ENCODE measurements at places on chromosomes 4 and X.
A peak's percentile ranks its signal among the peaks of the same experiment; 100 is the strongest.

DNA sequence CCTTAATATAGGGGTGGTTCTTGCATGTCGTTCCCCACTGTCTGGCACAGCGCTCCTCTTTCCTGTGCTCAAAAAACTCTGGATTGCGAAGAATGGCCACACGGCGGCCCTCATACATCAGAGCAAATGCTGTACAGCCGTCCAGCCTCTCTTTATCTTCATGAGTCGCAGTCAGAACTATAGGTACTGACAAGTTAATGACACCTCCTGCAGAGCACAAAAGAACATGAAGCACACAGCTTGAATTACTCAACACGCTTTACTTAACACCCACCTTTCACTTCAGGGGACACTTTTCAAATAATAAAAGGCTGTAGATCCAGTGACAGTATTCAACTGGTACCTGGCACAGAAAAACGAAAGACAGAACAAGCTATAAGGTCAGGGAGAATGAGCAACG is 65.3 kb downstream of the PAPSS1 start:
- no peak for DNase-seq

DNA sequence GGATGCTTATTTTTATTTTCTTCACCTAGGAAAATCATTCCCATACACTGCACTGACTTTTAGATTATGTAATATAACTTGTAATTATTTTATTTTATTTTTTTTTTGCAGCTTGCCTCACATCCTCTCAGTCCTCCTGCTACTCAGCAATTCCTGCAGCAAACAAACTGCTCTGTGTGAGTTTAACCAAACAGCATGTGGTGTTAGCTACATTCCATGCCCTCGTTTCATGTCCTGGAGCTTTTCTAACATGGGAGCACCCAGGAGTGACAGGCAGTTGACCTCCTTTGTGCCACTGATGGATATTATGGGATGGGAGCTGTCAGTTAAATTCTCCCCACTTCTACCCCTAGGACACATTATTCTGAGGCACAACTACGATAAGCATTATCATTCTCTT is 24.8 kb downstream of the CXCL1 start:
- DNase-seq: no peak

DNA sequence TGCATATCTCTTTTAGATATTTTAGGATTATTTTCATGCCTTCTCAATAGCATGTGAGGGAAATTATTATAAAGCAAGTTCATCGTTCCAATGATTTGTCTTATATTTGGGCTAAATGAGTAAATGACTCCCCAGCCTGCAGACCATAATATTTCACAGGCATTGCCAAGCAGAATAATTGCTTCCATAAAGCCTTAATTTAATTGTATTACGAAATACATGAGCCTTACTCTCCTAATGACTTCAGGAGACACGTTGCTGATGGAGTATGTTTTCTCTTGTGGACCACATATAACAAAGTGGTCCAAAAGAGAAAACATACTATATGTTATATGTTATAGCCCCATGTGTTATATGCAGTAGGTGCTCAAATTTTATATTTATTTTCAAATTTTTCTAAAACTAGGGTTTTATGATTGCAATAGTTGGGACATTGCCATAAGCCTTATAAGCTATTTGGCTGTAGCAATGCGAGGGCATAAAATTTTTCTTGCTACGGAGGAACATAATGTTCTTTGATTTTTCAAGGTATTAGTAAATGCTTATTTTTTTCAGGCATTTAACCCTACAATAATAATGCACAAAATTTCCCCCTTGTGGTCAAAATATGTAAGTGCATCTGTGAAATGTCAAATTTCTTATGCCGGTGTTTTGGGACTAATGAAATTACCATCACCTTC is 26.2 kb upstream of the TMPRSS11D start:
- DNase-seq: peak; percentile 20

- no peak for DNase-seq
Observed at GRCh38 chrX:133179500-133179899, 38.7 kb downstream of the TFDP3 start.

DNA sequence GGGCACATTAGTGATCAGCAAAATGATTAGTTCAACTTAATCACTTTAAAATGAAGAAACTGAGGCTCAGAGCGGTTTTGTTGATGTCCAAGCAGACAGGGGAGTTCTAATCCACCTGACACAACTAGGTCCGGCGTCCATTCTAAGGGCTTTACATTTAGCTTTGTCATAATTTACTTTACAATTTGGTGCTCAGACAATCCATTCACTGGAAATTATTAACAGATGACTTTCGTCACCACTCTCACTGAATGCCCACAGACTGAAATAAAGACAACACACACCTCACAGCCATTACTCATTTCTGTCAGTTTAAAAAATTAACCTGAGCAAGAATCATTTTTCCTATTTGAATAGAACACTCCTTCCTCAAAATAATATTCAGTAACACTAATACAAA is 10.8 kb downstream of the NR3C2 start:
- DNase-seq: no peak

- DNase-seq: no peak
Observed at GRCh38 chrX:46820391-46821100, 16.3 kb upstream of the RP2 start.

- DNase-seq: no peak
Observed at GRCh38 chr4:171928336-171928735, 115.1 kb downstream of the GALNTL6 start.

GRCh38 chrX:31039327-31039711 is 32.5 kb downstream of the FTHL17 start:
- DNase-seq: no peak

GRCh38 chrX:139692506-139692849 is 15.5 kb downstream of the MCF2 start:
- DNase-seq: no peak

GRCh38 chr4:34432706-34433105 is 1811.6 kb downstream of the ARAP2 start:
- DNase-seq: no peak

DNA sequence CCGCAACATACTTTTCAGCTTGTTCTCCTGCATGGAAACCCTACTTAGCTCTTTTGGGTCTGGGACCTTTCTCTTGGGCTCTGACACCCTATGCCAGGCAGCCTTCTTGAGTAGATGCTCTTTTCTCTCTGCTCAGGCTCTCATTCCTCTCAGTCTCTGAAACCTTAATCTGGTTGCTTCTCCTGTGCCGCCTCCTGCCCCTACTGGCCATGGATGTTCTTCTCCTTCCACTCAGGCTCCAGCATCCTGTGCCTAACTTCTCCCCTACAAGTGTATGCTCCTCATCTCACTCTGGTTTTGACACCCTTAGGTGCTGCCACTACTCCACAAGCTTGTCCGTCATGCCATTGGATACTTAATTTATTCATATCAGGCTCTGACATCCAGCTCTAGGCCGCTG is 15.2 kb downstream of the BLTP1 start:
- DNase-seq: no peak

GRCh38 chr4:109123951-109124350 is 178.5 kb downstream of the COL25A1 start:
- DNase-seq: no peak

DNA sequence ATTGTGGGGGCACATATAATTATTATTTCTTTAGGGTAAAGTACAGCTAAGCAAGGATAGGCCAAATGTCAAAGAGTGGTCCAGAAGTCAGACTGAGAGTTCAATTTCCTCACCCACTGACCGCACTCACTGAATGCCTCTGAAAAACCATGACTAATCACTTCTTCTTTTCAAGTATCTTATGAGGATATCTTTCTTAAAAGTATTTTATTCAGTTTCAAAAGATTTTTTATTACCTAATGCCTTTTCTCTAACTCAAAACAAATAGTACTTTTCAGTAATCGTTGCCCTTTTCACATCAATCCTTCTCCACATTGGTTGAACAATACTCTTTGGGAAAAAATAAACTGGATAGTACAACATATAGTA is 61.7 kb upstream of the CAMK2D start:
- DNase-seq: no peak

GRCh38 chr4:151472711-151473110 is 63.7 kb downstream of the FHIP1A start:
- DNase-seq: no peak

DNA sequence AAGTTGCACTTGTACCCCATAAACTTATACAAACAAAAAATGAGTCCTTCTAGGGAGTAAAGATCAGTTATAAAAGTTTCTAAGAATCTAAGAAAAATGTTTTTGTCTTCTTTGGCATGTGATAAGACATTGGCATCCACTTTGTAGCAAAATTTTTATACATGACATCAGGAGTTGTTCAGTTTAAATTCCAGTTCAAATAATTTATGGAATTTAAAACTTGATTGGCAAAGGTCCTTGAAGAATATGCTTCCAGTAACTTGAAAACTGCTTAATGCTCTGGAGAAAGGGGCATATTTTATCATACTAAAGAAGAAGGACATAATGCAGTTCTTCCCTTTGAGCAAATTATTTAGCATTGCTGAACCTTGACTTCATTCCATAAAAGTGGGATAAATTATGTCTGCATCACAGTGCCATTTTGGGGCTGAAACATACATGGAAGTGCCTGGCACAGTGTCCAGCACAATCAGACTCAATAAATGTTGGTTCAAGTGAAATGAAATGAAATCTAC is 163.3 kb upstream of the IL15 start:
- DNase-seq: no peak

- no peak for DNase-seq
Observed at GRCh38 chrX:20056704-20057103, 60.0 kb downstream of the MAP7D2 start.

- DNase-seq: no peak
Observed at GRCh38 chr4:175309041-175309440, 390.9 kb downstream of the ADAM29 start.

DNA sequence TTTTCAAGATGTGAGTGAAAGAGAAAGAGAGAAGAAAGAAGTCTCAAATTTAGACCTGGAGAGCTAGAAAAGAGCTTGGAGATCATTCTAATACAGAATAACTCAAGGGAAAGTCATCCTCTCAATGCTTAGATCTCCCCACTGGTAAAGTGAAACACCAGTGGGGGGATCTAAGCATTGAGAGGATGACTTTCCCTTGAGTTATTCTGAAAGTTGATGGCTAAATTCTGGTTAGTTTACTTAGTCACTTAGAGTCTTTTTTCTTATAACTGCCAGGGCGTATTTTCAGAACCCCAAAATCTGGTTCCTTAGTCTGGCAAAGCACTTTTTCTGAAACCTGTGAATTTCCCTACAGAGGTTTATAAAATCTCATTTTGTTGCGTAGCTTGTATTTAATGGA is 198.6 kb downstream of the ARHGAP24 start:
- DNase-seq: no peak

DNA sequence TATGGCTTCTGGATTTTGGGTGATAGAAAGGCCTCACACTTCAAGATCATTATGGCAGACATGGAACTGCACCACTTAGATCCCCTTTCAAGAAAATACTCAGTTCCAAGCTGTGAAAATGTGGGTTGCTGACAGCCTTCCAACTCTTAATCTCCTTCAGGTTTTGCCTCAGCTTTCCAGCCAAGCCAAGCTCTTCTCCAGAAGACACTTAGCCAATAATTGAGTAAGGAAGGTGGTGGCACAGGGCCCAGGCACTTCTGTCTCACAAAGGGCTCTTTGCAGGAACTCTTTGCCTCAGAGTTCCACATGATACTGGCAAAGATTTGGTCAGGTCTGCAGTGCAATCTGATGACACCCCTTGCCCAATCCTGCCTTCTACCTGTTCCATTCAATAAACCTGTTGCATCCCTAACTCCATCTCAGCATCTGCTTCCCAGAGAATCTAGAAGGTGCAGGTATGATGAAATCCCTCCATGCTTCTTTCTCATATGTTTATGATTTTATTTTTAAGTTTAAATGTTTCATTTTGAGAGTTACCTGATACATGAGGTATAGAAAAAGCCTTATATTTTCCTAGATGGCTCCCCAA is 30.6 kb downstream of the ANXA5 start:
- DNase-seq: no peak

- no peak for DNase-seq
Observed at GRCh38 chrX:15890463-15890862, 35.9 kb upstream of the AP1S2 start.

DNA sequence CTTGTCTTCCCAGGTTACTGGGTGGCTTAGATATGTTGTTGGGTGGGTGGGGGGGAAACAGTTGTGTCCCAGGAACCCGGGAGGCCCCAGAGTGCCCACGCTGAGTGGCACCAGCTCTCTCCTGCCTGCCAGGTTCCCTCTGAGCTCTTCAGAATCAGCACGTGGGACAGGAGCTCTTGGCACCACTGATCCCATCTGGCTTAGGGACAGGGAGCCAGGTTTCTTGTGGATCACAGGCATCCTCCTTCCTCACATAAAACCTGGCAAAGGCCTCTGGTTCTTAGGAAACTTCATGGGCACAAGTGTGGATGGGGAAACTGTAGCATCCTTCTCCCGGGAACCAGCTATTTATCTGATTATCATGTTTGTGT is 3.4 kb downstream of the GPR78 start:
- no peak for DNase-seq

- DNase-seq: no peak
Observed at GRCh38 chrX:11787564-11787963, 29.5 kb downstream of the MSL3 start.

GRCh38 chr4:26726655-26727387 is 133.8 kb upstream of the STIM2 start:
- DNase-seq: no peak

GRCh38 chr4:8534129-8534528 is 46.1 kb upstream of the GPR78 start:
- no peak for DNase-seq

DNA sequence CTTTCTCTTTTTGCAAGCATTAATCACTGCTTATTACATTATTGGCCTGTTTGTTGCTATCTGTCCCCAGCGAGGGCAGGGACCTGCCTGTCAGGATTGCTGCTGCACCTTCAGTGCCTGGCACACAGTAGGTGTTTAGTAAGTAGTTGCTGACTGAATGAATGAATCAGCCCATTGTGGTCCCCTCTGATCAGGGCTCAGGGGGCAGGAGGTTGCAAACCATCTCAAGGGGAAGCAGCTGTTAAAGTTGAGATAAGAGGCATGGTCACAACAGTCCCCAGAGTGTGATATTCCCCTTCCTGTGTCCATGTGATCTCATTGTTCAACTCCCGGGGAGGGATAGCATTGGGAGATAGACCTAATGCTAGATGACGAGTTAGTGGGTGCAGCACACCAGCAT is 85.4 kb downstream of the WFS1 start:
- DNase-seq: no peak

DNA sequence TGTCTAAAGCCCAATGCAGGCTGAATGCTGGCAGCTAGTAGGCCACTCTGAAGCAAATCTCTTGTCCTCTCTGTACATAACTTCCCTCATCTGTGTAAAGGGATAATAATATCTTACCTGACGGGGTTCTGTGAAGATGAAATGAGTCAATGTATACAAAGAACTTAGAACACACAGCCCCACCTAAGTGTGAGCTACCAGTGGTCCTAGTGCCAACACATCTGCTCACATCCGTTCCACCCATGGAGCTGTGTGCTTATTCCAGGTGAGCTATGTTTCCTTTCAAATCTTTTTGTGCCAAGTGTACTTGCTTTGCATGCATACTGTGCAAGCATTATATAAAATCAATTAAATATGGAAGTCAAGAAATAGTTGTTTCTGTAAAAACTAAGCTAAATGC is 116.4 kb downstream of the TSPAN5 start:
- no peak for DNase-seq

GRCh38 chrX:3669841-3670475 is 43.5 kb downstream of the PRKX start:
- DNase-seq: no peak
